ENCODE measurements at places on chromosomes 12 and 14.

GRCh38 chr12:4307593-4308333 is 13.2 kb upstream of the TIGAR start:
- DNase-seq, result peak; percentile 55

- peak; percentile 40 for DNase-seq
Measured at GRCh38 chr12:70756118-70756517, 118.9 kb upstream of the PTPRB start.

- no peak for DNase-seq
Measured at GRCh38 chr12:69578283-69578682, 7.0 kb upstream of the CCT2 start.

DNA sequence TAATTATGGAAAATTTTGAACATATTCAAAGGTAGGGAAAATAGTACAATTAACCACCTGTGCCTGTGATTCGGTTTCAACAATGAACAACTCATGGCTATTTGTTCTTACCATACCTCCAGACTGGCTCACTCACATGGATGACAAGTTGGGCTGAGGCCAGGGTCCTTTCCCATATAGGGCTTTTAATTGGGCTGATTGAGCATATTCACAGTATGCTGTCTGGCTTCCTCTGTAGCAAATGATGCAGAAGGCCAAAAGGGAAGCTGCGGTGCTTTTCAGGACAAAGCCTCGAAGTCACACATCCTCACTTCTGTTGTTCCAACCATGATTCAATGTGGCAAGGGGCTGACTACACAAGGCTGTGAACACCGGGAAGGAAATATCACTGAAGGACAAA is 297.5 kb upstream of the SLC16A7 start:
- peak; percentile 18 for DNase-seq

DNA sequence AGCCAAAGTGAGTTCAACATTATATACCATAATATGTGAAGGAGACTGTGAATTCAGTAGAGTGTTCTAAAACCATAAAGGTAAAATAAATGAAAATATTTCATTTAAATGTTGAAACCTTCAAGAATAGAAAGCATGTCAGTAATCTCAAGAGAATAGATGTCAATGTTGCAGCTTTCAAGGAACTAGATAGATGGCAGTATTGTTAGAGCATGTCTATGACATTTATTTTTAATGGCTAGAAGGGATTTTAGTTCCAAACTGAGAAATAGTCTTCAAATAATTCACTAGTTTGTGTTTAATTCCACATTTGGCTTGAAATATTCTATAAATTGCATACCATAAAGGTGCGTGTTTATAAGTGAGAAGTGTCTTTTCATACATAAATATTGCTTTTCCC is 326.5 kb downstream of the FLRT2 start:
- DNase-seq, result no peak

DNA sequence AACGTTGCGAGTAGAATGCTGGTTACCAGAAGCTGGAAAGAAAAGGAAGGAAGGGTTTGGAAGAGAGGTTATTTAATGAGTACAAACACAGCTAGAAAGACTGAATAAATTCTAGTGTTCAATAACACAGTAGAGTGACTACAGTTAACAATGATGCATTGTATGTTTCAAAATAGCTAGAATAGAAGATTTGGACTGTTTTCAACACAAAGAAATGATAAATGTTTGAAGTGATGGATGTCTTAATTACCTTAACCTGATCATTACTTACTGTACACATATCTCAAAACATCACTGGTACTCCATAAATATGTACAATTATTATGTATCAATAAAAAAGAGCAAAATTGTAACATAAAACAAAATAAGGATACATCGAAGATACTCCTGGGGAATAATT is 1221.8 kb upstream of the SEL1L start:
- no peak for DNase-seq

GRCh38 chr14:93944348-93945069 is 17.4 kb downstream of the FAM181A start:
- DNase-seq, result no peak

GRCh38 chr12:106108185-106108835 is 30.4 kb downstream of the NUAK1 start:
- no peak for DNase-seq

DNA sequence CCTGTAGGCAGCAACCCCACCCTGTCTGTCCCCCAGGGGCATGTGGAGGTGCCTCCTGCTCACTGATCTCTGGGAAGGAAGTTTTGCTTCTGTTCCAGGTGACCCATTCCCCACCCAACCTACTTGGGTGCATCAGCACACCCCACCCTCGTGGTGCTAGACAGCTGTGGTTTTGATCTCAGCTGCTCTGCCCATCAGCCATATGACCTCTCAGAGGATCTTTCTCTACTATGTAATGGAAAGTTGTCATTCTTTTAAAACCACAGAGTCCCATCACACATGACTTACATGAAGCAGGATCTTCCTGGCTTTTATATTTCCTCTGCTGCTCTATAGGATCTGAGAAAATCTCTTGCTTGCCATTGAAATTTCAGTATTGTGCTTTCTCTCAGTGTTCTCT is 13.5 kb upstream of the KRT82 start:
- peak; percentile 16 for DNase-seq

DNA sequence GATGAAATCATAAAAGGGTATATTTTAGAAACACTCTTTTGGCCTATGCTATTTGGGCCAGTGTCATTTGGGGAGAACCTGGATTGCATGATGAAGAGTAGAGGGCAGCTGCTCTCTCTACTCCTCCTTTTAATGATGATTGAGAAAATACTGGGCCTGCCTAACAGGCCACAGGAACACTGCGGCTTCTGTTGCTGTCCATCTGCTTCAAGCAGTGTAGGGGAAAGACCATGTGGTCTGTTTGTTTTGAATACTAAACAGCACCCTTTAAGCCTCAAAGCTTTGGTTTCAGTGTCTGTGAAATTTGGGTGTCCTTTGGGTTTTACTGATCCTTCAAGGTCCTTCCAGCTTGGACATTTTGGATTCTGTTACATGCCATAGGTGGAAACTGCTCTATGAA is 78.0 kb downstream of the TTC6 start:
- DNase-seq, result no peak

DNA sequence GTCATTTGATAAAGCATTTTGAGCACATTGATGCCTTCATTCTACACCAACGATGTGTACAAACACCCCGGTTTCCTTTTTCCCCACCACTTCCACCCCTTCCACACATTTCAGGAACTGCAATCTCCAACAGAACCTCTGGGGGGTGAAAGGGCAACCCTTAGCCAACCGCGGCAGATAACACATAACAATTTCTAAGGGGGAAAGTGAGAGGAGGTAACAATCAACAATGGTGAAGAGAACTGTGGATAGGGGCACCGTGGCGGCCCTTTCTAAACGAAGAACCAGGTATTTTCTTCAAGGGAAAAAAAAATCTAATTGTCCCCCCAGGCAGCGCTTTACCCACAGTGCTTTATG is 1.1 kb downstream of the KITLG start:
- DNase-seq, result peak; percentile 42

DNA sequence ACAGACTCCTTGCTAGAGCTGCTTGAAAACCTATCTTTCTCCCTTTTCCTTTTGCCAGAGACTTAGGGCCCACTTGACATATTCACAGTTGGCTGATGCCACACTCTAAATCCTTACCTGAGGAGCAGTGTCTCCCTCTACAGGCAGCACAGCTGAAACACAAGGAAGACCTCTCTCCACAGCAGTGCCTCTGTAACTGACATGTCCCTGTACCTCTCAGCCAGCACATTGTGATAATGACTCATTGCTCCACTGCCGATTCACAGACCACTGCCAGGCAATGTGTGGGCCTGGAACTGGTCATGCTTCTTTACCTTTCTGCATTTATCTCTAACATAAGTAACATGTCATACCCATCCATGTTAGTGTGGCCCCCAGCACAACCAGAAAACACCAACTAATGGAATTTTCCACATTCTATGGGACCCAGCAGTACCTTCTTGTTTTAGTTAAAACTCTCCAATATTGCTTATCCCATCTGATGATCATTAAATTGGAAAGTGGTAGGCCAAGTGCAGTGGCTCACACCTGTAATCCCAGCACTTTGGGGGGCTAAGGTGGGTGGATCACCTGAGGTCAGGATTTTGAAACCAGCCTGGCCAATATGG is 56.5 kb downstream of the GTF2A1 start:
- DNase-seq, result peak; percentile 88

DNA sequence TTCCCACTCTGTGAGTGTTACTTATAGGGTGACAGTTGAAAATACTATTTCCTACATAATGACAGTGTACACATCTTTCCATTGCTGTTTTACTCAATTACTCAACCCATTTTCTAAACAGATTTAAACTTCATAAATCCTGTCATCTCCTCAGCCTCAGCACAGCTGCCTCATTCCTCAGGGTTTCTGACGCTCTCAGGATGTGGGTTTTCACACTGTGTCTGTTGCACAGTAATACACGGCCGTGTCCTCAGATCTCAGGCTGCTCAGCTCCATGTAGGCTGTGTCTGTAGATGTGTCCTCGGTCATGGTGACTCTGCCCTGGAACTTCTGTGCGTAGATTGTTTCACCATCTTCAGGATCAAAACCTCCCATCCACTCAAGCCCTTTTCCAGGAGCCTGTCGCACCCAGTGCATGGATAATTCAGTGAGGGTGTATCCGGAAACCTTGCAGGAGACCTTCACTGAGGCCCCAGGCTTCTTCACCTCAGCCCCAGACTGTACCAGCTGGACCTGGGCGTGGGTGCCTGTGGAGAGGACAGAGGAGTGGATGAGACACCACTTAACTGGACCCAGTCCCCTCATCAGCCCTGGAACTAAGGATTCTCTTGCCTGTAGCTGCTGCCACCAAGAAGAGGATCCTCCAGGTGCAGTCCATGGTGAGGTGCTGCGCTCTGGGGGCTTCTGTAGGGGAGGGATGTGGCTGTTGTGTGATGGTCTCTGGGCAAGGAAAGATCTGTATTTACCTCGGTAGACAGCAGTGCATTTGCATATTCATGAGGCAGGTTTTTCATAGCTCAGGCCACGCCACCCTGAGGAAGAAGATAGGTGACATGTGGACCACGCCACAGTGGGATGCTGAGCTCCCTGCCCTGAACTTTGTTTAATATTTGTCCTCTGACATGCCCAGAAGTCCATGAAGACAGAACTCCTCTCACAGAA is 750.2 kb downstream of the TMEM121 start:
- DNase-seq, result no peak

DNA sequence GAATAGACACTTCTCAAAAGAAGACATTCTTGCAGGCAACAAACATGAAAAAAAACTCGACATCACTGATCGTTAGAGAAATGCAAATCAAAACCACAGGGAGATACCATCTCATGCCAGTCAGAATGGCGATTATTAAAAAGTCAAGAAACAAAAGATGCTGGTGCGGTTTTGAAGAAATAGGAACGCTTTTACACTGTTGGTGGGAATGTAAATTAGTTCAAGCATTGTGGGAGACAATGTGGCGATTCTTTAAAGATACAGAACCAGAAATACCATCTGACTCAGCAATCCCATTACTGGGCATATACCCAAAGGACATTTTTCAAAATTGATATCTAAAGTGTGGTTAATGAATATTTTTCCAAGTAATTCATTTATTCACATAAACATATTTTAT is 39.6 kb upstream of the LIN7A start:
- DNase-seq, result no peak

- no peak for DNase-seq
Measured at GRCh38 chr14:34018564-34019244, 67.8 kb upstream of the EGLN3 start.

- DNase-seq, result no peak
Measured at GRCh38 chr12:99042226-99042625, 397.1 kb downstream of the APAF1 start.

All from RCC 7860 (cell line).